Lung (tissue), 17 donors: ENCODE measurements at places on chromosomes 5 and 9. TPM values are rescaled to one million over a fixed set of nuclear protein-coding genes. Genes with fewer than 3 reads are reported as not detected.

The PELO gene
- 51.1 TPM for total RNA-seq

The GPR151 gene
- not detected for total RNA-seq

The PCDHGC3 gene
- 116 TPM for total RNA-seq

The RLN2 gene
- total RNA-seq = not detected

The NSG2 gene
- not detected for total RNA-seq

The TBC1D2 gene
- total RNA-seq = 47.1 TPM

The WNK2 gene
- total RNA-seq = 4.2 TPM

DNA sequence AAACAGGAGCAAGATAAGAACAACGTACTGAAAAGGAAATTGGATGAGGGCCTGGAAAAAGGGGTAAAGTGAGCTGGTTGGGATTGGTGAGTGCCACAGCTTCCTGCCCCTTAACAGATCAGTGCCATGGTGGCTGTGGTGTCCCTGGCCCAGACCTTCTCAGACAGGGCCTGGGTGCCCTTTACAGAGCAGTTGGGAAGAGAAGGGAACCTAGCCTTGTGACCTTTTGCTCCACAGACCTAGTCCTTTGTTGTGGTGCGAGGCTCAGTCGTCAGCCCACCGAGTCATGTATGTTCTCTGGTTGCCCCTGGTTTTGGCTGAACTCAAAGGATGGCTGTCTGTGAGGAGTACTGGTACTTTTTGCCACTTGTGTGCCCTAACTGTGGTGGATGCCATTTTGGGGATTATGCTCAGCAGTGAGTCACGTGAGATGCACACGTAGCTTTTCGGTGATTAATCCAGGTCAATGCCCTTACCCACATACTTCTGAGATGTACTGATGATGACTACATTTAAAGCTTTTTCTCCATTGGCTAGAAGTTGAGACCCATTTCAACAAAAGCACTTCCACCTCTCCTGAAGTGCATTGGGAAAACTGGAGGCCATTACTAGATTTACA lies 48.4 kb downstream of the EXOSC2 start:
- no peak for DNase-seq
- H3K36me3 ChIP-seq = no peaks in the 10 kb centered on the region
- no peaks in the 10 kb centered on the region for H3K4me1 ChIP-seq
- H3K27me3 ChIP-seq = no peaks in the 10 kb centered on the region
- H3K27ac ChIP-seq = no peak overlapping the region
- H3K4me3 ChIP-seq = no peak overlapping the region

DNA sequence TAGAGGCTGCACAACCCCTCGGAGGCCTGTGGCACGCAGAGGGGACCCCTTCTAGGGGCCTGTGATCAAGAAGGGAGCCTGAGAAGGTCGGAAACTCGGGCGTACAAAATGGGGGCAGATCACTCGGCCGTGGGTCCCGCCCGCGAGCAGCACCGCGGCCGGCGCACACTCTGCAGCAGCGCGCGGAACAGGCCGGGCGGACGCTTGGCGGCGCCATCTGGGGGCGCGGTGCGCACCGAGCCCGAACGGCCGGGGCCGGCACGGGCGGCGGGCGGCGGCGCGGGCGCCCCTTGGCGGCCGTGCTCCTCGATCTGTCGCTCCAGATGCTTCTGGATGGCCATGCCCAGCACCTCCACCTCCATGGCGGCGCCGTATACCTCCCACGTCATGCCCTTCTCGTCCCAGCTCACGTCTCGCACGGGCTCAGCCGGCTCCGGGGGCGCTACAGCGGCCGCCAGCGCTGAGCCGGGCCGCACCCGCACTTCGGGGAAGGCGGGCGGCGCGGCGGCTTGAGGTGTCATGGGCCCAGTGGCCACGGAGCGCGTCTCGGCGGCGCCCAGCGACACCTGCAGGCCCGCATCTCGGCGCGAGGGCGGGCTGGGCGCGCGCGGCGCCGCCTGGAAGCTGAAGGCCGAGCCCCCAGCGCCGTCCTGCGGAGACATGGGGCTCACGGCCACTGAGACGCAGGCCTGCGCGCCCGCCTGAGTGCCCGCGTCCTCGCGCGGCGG lies 13.1 kb downstream of the GPRIN1 start:
- no peaks in the 10 kb centered on the region for H3K4me1 ChIP-seq
- no peak overlapping the region for H3K27ac ChIP-seq

GRCh38 chr5:159581502-159582249 lies 251.4 kb upstream of the IL12B start:
- no peak overlapping the region for H3K27ac ChIP-seq
- H3K36me3 ChIP-seq = no peaks in the 10 kb centered on the region
- DNase-seq = no peak
- no peaks in the 10 kb centered on the region for H3K27me3 ChIP-seq
- no peak overlapping the region for H3K4me3 ChIP-seq

DNA sequence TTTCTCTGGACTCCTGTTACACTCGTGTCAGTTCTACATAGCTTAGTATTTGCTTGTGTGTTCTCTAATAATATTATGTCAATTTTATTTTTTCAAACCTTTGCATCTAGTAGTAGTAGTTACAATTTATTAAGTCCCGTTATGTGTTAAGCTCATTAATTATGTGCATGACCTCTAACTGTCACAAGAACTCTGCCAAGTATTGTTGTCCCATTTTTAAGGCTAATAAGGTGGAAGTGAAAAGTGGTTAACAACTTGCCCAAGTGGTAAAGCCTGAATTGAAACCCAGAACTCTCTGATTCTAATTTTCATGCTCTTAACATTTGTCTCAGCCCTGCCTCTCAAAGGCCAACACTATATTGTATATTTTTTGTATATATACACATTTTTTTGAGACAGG lies 221.6 kb downstream of the DMRT2 start:
- no peaks in the 10 kb centered on the region for H3K36me3 ChIP-seq
- DNase-seq = no peak
- H3K4me3 ChIP-seq = no peak overlapping the region

DNA sequence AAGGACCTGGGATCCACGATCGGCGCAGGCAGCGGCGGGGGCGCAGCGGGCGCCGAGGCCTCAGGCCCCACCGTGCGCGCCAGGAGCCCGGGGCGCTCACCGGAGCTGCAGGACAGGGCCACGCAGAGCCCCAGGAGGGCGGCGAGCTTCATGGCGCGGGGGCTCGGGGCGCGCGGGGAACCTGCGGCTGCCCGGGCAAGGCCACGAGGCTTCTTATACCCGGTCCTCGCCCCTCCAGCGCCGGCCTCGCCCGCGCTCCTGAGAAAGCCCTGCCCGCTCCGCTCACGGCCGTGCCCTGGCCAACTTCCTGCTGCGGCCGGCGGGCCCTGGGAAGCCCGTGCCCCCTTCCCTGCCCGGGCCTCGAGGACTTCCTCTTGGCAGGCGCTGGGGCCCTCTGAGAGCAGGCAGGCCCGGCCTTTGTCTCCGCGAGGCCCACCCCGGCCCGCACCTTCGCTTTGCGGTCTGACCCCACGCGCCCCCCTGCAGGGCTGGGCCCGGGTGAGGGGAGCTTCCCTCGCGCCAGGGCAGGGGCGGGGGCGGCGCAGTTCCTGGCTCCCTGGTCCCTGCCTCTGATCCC lies at the start of gene SCGB3A1:
Gene SCGB3A1 (minus strand): TSS at position 189 of the 577 bp plus-strand sequence. CDS start 37 bp downstream, at position 152.
- no peaks in the 10 kb centered on the region for H3K36me3 ChIP-seq
- no peak within 1 kb of the TSS for H3K27ac ChIP-seq
- peak within 1 kb of the TSS; percentile 10 for H3K4me3 ChIP-seq
- H3K4me1 ChIP-seq = no peaks in the 10 kb centered on the region
- peaks cover 12% of the 10 kb centered on the region for H3K27me3 ChIP-seq
- no peak for DNase-seq

GRCh38 chr5:126793097-126793496 lies 16.2 kb downstream of the LMNB1 start:
- no peaks in the 10 kb centered on the region for H3K36me3 ChIP-seq
- no peak for DNase-seq
- H3K4me3 ChIP-seq = no peak overlapping the region
- no peaks in the 10 kb centered on the region for H3K27me3 ChIP-seq
- no peak overlapping the region for H3K27ac ChIP-seq
- H3K4me1 ChIP-seq = peaks cover 3% of the 10 kb centered on the region

DNA sequence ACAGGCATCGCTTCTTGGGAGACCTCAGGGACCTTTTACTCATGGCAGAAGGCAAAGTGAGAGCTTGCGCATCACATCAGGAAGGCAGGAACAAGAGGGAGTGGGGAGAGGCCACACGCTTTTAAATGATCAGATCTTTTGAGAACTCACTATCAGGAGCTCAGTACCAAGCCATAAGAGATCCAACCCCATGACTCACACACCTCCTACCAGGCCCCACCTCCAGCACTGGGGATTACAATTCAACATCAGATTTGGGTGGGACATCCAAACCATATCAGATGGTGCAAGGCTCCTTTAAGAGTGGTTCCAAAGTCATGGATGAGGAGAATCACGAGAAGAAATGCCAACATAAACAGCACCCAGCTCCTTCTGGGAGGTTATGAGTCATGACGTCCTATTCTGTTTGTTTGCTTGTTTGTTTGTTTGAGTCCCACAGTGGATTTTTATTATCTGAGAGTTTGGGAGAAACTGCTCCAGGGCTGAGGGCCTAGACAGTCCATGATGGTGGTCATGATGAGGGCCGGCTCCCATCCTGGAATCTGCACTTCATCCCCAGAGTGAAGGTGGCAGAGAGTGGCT lies 453.5 kb downstream of the GADD45G start:
- no peaks in the 10 kb centered on the region for H3K27me3 ChIP-seq
- no peak for DNase-seq
- no peak overlapping the region for H3K27ac ChIP-seq
- H3K36me3 ChIP-seq = no peaks in the 10 kb centered on the region
- no peak overlapping the region for H3K4me3 ChIP-seq

DNA sequence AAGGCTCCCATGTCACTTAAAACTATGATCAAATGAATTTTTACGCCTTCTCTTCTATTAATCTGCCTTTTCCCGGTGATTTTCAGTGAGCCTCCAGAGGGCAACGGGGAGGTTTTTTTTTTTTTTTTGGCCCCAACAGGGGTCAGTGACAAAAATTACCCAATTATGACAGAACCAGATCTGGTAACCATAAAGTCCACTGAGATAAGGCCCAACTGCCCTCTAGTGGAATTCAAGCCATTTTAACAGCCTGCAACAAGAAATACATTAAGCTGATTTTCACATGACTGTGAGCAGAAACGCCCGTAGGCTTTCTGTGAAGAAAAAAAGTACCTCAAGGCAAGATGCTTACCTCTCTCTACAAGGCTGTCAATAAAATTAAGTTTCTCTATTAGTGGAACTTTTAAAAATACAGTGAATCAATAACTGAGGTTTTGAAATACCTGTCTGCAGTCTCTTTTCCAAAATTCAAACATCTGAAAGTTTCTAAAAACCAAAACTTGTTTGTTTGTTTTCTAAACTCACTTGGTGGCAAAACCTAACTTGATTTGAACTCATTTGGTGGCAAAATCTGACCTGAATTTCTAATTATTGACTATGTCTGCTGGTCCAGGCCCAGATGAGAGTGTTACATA lies 49.7 kb upstream of the FST start:
- H3K27ac ChIP-seq = no peak overlapping the region
- H3K36me3 ChIP-seq = no peaks in the 10 kb centered on the region
- no peaks in the 10 kb centered on the region for H3K27me3 ChIP-seq
- DNase-seq = no peak
- H3K4me3 ChIP-seq = no peak overlapping the region
- no peaks in the 10 kb centered on the region for H3K4me1 ChIP-seq

DNA sequence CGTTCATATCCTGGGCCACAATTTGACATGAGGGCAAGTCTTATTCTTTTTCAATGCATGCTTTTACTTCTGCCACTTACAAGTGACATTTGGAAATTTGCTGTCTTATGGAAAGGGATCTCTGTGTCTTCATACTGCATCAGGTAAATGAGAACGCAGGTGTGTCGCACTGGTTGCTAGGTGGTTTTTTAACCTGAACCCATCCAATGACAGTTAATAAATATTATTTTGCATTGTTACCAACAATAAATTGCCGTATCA lies 1.1 kb downstream of the ADAMTS16 start:
- H3K27ac ChIP-seq = no peak overlapping the region
- peaks cover 16% of the 10 kb centered on the region for H3K27me3 ChIP-seq
- H3K4me3 ChIP-seq = no peak overlapping the region
- no peaks in the 10 kb centered on the region for H3K36me3 ChIP-seq

- no peaks in the 10 kb centered on the region for H3K27me3 ChIP-seq
- no peak overlapping the region for H3K27ac ChIP-seq
- DNase-seq = no peak
- H3K4me3 ChIP-seq = no peak overlapping the region
- no peaks in the 10 kb centered on the region for H3K36me3 ChIP-seq
These were observed 711.4 kb downstream of the EFNA5 start for GRCh38 chr5:106959387-106959786.

DNA sequence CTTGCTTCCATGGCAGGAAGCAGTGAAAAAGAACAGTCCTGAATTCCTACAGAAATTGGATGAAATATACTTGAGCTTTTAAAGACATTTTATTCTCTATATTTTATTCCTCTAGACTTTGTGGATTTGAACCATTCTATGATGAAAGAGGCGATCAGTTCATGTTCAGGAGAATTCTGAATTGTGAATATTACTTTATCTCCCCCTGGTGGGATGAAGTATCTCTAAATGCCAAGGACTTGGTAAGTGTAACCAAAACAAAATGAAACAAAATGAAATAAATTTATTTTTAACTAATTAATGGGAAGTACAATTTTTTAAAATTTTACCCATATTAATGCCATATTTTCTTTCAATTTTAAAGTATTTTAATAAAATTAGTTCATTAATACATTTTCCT lies 34.1 kb downstream of the STARD4 start:
- H3K36me3 ChIP-seq = no peaks in the 10 kb centered on the region
- H3K4me3 ChIP-seq = no peak overlapping the region
- H3K27me3 ChIP-seq = no peaks in the 10 kb centered on the region
- peak; percentile 49 for DNase-seq

- H3K4me1 ChIP-seq = no peaks in the 10 kb centered on the region
- peak within 1 kb of the TSS; percentile 37 for H3K4me3 ChIP-seq
- H3K36me3 ChIP-seq = no peaks in the 10 kb centered on the region
- peak within 1 kb of the TSS; percentile 81 for H3K27ac ChIP-seq
- peak; percentile 87 for DNase-seq
These were observed at the start of gene SVEP1 for GRCh38 chr9:110579034-110579861. SVEP1 (minus strand) TSS chr9:110579741; CDS start chr9:110579543, 198 bp downstream.

DNA sequence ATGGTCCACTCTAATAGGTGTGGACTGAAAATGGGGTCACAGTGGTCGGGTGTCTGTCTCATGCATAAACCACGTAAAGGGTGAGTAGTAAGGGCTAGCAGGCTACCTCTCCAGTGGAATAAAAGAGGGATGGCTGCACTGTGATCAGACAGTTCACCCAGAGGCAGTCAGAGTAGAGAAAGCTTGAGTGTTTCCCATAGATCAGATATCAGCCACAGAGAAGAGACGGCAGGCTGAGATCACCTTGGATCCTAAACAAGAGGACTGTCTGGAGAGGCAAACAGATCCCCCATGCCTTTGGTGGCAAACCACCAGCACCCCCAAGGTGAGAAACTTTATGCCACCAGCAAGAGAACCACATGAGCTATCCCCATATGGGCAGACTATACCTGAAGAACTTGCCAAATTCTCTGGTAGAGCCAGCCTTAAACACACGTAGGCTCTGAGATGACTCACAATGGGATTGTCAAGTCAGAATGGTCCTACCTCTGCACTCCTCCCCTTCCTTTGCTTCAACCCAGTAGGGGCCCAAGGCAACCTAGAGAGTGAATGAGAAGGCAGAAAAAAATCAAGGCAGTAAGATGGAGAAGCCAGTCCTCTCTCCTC lies 205.2 kb upstream of the MAP3K1 start:
- H3K4me1 ChIP-seq = peaks cover 39% of the 10 kb centered on the region
- no peaks in the 10 kb centered on the region for H3K36me3 ChIP-seq
- no peak overlapping the region for H3K27ac ChIP-seq
- no peaks in the 10 kb centered on the region for H3K27me3 ChIP-seq

GRCh38 chr5:133756036-133756435 lies 143.7 kb upstream of the FSTL4 start:
- H3K36me3 ChIP-seq = no peaks in the 10 kb centered on the region
- no peaks in the 10 kb centered on the region for H3K27me3 ChIP-seq
- no peak for DNase-seq

GRCh38 chr9:109588415-109588814 lies 90.3 kb upstream of the PTPN3 start:
- no peak overlapping the region for H3K4me3 ChIP-seq
